ENCODE measurements at places on chromosomes 3 and 15.

- DNase-seq, result no peak
These were observed 82.0 kb downstream of the MRPL46 start for GRCh38 chr15:88385078-88385700.

DNA sequence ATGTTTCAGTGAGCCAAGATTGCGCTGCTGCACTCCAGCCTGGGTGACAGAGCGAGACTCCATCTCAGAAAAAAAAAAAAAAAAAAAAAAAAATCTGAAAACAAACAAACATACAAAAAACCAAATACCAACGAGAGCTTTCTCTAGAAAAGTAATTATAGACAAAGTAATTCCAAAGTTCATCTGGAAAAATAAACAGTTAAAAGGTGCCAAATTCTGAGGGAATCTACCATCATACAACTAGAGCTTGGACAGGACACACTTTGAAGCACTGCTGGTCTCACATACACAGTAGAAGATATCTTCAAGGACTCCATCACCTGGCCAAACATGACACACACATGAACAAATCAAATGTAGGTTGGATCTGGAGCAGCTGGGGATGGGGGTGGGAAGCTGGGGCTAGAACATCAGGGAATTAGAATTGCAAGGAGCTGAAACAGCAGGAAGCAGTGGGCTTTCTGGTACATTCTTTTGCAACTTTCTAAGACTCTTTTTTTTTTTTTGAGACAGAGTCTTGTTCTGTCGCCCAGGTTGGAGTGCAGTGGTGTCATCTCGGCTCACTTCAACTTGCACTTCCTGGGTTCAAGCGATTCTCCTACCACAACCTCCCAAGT lies 41.1 kb upstream of the CTSH start:
- no peak for DNase-seq

DNA sequence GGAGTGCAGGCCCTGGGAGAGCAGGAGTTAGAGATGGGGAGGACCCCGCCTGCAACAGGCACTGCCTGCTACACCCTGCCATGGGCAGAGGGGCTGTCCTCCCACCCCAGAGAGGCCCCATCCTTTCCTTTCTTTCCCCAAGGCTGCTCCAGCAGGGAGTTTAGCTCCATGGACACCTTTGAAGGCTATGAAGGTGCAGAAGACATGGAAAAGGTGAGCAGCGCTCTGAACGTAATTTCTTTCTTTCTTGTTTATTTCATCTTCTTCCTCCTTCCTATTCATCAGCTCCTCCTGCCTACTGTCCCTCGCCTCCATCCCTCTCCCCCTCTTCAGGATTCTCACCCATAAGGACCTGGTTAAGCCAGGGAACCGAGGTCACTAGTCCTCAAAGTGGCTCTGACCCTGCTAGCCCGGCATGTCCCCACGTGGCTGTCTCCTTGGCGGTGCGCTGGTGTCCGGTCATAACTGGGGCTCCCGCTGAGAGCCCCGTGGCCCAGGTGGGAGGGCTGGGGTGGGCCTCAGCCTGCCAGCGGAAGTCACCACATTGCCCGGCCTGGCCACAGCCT lies 16.0 kb upstream of the ADIPOQ start:
- DNase-seq, result no peak

DNA sequence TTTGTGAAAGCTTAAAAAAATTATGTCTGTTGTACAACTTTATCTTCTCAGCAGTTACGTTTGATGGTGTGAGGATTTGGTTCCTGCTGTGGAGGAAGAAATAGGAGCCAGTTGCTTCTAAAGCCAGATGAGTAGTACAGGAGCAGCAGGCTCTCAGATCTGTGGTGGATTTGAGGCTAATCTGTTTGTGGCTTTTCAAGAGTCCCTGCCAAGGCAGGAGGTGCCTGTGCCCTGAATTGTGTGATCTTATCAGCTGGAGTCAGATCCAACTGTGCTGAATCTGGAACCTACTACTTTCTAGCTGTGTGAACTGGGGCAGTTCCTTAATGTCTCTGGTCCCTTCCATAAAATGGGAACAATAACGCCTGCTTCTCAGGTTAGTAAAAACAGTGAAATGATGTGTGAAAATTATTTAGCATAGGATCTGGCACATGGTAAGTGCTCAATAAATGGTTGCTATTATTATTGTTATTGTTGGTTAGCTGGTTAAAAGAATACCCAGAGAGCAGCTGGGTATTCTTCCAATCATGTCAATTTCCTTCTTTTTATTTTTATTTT lies 7.7 kb downstream of the CLDN11 start:
- no peak for DNase-seq

DNA sequence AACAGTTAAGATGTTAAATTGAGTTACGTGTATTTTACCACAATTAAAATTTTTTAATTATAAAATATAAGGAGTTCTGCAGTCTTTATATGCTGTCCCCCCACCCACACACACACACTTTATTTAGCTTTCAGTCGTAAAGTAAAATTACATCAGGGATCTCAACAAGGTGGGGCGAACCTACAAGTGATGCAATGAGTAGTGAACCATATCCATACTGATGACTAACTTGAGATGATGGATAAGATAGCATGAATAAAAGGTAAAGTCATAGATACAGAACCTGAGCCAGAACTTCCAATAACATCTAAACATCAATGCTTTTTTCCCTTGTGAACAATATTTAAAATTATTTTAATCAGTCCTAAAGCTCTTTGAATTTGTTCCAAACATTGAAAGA lies 77.2 kb downstream of the VPS13C start:
- DNase-seq, result no peak

DNA sequence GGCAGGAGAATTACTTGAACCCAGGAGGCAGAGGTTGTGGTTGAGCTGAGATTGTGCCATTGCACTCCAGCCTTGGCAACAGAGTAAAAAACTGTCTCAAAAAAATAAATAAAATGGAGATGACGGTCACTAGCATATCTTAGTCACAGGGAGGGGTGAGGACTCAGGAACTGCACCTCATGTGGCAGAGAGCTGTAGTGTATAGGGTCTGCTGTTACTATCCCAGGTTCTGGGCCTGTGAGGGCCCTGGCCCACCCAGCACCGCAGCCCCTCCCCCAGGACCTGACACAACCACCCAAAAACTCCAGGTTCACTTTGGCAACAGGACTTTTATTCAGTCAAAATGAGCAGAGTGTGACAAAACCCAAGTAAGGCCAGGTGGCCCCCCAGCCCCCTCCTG lies 22.3 kb downstream of the RNU5B-1 start:
- no peak for DNase-seq
